Fibroblast of skin of left quadriceps (primary cell): ENCODE measurements at places on chromosomes 13 and 19.

DNA sequence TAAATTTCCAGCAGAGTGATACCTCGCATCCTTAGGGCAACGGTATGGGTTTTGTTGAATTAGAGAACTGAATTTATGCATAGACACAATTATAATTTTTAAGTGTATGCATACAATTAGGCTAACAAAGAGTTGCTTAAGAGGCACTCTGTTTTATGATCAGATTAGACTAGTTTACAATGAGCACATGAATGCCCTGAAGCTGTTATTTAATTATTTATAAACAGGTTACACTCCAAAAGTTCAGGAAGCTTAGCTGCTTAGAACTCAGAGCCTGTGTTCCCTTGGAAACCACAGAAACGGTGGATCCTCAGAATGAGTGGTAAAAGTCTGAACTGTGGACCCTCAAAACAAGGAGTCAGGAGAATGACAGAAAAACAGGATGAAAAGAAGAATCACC lies 72.5 kb upstream of the FBXL3 start:
- DNase-seq: no peak

- DNase-seq: no peak
Observed at GRCh38 chr19:18975869-18976268, 34.9 kb upstream of the HOMER3 start.

GRCh38 chr13:109759609-109760008 lies 26.8 kb downstream of the IRS2 start:
- DNase-seq: no peak

DNA sequence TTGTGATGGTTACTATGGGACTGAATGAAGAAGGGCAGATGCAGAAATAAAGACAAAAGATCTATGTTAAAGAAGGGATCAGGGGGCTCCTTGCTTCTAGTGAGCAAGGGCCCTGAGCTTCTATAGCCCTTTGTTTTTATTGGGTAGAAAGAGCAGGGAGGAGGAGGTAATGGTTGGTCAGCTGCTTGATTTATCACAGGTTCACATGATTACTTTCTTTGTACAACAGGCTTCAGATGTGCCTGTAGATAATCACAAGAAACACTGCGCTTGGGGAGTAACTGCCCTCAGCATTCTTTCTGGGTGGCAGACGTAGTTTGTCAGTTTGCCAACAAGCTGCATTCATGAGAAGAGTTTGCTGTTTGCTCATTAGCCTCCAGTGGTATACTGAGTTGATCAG lies 4.8 kb upstream of the ZNF439 start:
- DNase-seq: no peak

GRCh38 chr13:99997702-99998214 lies 16.2 kb downstream of the ZIC2 start:
- DNase-seq: no peak

DNA sequence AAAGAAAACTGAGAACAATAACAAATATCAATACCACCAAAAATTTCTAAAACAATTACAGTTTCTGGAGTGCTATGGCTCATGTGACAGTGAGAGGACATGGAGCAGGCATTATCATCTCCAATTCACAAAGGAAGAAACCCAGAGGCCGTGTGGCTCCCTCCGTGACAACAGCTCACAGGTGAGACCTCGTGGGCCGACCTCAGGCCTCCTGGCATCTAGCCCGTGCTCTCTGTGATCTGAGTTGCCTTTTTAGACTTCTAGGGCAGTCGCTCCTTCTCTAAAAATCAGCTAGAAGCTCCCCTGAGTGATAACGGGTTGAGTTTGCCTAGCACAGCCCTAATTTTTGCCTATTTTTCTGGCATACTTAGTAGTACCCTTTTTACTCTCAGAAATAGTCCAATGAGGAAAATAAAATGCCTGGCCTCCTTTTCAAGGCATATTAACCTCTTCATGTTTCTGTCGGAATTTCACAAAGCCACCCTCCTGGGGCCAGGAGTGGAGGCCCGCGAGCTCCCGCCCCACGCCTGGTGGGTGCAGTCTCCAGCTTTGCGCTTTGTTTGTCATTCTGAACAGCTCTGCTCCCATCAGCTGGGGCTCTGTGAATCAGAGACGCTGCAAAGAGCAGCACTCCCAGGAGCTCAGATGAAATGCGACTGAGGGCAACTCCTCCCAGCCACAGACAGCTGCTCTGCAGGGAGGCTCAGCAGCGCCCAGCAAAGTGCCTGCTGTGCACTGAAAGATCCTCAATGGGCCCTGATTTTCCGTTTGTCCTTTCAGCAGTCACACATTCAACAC lies 292.5 kb downstream of the UQCRFS1 start:
- no peak for DNase-seq

GRCh38 chr19:49712397-49712859 lies 21.5 kb downstream of the CPT1C start:
- no peak for DNase-seq

GRCh38 chr13:29861694-29862110 lies 11.3 kb upstream of the UBL3 start:
- peak; percentile 99 for DNase-seq

DNA sequence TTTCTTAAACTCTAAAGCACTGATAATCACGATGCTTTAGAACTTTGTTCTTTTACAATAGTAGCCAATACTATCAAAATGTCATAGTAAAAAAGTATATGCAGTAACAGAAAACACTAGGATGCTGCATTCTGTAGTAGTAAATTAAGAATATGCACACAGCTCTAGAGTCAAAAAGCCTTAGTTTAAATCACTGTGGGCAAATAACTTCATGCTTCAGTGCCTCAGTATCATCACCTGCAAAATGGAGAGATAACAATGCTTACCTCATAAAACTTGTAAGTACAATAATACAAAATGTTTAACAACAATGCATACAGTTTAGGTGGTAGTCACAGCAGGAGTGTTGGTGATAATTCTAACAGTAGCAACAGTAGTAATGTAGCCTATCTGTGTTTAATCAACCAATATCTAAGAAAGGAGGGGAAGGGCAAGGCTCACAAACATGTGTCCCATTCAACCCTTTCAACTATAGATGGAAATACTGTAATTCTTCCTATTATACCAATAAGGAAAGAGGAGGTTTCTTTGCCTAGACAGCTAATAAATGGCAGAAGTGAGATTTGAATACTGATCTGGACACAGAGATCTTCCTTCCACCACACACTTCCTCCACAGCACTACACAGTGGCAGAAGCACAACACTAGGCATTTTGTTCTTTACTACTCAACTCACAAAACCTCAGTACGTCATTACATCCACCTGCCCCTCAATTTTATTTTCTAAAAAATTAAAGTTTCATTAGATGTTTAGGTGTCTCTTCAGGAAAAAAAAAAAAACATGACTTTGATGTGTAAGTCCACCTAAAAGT lies 4.6 kb downstream of the RBM26 start:
- DNase-seq: no peak

DNA sequence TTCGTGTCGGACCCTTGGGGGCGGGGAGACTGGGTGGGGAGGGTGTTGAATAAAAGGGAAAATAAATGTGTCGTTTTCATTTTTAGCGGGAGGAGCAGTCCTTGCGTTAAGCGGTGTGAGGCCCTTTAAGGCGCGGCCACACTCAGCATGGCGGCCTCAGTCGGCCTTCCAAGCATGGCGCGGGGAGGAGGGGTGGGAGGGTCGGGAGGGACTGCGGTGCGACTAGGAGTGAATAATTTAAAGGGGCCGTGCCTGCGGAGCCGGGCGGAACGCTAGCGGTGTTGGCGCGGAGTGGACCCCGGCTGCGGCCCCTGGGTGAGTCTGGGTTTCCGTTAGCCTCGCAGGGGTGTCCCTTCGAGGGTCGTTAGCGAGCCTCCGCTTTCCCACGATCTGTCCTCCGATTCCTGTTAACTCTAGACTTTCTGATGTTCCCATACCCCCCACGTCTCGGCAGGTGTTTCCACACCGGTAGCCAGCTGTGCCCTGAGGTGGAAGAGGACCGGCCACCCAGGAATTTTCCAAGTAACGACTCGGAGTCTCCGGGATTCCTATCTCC lies 1.5 kb upstream of the PNPLA6 start:
- DNase-seq: peak; percentile 72
